ENCODE measurements at places on chromosomes 16 and 17. TPM values are rescaled to one million over a fixed set of nuclear protein-coding genes. Genes with fewer than 3 reads are reported as not detected.
A peak's percentile ranks its signal among the peaks of the same experiment; 100 is the strongest.

- DNase-seq: no peak
Measured at GRCh38 chr17:29825604-29826003, 104.4 kb downstream of the SSH2 start.

GRCh38 chr17:44235583-44235936, 16.1 kb upstream of the UBTF start:
- no peak for DNase-seq

GRCh38 chr17:62092784-62093183, 27.7 kb upstream of the MED13 start:
- no peak for DNase-seq

DNA sequence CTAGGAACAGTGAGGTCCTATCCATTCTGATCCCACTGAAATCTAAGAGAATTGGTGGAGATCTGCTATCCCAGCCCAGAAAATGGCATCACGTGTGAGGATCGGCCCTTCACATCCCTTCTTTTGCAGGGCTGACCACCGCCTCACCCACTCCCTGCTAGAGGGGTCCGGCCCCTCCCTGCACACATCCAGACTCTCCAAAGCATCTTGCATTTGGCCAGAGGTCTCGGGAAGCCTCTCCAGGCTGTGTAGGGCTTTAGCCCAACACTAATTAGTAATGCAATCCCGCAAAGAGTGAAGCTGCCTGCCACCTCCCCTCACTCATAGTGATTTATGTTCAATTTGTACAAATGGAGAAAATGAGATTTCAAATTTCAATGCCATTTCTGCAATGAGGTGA, 434.4 kb upstream of the ZFHX3 start:
- DNase-seq: no peak

DNA sequence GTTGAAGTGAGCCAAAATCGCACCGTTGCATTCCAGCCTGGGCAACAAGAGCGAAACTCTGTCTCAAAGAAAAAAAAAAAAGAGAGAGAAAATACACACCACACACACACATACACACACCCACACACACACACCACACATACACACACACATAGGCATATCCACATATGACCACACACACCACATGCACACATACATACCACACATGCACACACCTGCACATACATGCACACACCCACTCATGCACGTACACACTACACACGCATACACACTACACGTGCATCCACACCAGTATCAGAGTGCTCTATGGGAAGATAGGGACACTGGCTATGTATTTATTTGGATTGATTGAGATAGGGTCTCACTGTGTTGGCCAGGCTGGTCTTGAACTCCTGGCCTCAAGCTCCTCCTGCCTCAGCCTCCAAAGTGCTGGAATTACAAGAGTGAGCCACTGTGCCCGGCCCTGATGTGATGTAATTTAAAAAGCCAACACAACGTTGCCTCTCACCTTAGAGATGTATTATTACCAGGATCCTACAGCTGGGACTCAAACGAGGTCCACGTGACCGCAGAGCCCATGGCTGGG, 17.8 kb upstream of the GINS2 start:
- no peak for DNase-seq

GRCh38 chr16:88731699-88732098, 25.4 kb downstream of the CTU2 start:
- no peak for DNase-seq

- DNase-seq: no peak
Measured at GRCh38 chr16:11611871-11612664, 25.3 kb upstream of the LITAF start.

The AGRP gene
- total RNA-seq: not detected

The NETO2 gene
- total RNA-seq: 3.0 TPM

The CLEC10A gene
- not detected for total RNA-seq

DNA sequence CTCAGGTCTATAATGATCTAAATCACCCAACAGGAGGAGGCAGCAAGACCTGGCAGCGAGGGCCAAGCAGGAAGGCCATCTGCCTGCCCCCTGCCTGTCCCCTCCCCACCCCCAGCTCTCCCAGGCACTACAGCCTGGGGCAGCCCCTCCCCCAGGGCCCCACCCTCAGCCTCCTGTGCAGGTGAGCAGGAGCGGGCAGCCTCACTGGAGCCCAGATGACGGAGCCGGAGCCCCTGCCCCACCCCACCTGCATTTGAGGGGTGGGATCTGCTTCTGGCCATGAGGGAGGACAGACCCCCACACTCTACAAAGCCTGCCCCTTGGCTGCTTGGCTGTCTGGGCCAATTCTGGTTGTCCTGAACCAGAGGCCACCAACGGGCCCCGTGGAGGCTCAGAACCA, 12.4 kb upstream of the BAHCC1 start:
- no peak for DNase-seq

GRCh38 chr17:63381101-63381729, 64.9 kb downstream of the CYB561 start:
- DNase-seq: no peak

The SLC13A2 gene
- total RNA-seq: not detected

GRCh38 chr17:74779948-74780400, 3.8 kb upstream of the NAT9 start:
- peak; percentile 84 for DNase-seq

The ZDHHC7 gene
- total RNA-seq: 17.9 TPM

GRCh38 chr17:81095383-81095762, 60.4 kb downstream of the BAIAP2 start:
- peak; percentile 65 for DNase-seq

- DNase-seq: no peak
Measured at GRCh38 chr16:12587170-12587569, 216.5 kb downstream of the CPPED1 start.

DNA sequence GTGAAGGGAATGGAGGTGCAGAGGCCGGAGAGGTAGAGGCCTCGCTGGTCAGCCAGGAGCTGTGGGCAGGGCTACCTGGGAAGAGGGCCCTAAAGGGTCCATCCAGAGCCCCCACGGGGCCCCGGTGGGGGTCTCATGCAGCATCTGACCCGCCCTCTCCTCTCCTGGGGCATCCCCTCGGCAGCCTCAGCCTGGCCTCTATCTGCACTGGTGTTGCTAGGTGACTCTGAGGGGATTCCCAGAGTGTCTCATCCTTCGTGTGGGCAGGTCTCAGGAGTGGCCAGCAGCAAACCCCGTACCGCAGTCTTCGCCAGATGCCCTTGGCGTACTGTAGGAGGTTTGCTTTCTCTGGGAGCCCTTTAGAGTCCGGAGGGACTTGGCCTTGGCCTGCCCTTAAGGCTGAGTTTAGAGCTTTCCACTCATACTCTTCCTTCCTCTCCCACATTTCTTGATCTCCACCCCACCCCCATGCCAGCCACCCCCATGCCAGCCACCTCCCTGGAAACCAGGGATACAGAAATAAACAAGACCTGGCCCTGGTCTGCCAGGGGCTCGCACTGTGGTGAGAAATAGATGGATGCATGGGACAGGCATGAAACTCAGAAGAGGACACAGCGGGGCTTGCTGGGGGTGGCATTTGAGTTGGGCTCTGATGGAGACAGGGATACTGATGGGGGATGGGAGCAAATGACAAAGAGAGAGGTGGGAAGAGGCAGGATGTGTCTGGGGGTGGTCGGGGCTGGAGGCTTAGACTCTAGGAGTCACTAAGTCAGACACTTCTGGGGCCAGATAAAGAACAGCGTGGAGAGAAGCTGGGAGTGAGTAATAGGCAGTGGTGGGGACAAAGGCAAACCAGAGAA, 9.9 kb downstream of the SLC5A10 start:
- peak; percentile 47 for DNase-seq

DNA sequence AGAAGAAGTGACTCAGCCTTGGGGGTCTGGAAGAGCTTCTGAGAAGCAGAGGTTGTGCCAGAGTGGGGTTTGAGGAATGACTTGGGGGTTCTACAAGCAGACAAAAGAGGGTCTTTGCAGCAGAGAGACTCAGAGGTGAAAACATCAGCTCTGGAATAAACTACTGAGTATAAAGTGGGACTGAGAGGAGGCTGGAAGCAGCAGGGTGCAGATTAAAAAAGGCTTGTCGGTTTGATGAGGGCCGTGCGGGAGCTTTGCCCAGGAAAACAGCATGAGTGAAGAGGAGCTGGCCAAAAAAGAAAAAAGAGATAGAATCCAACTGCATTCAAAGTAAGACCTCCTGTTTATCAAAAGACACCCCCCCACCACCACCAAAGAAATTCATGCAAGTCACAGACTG, 13.1 kb upstream of the ACE start:
- no peak for DNase-seq

The ORAI3 gene
- total RNA-seq: 4.2 TPM

The CX3CL1 gene
- not detected for total RNA-seq

DNA sequence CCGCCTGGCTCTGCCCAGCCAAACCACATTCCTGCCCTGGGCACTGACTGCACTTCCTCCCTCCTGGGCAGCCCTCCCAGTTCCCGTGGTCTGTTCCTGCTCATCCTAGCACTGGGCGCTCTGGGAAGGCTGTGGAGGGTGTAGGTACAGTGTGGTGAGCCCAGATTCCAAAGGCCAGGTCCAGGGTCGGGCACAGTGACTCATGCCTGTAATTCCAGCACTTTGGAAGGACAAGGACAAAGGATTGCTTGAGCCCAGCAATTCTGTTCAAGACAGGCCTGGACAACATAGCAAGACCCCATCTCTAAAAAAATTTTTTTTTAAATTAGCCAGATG, 30.6 kb downstream of the C16orf74 start:
- DNase-seq: no peak

GRCh38 chr16:23040246-23040645, 109.0 kb downstream of the USP31 start:
- no peak for DNase-seq

DNA sequence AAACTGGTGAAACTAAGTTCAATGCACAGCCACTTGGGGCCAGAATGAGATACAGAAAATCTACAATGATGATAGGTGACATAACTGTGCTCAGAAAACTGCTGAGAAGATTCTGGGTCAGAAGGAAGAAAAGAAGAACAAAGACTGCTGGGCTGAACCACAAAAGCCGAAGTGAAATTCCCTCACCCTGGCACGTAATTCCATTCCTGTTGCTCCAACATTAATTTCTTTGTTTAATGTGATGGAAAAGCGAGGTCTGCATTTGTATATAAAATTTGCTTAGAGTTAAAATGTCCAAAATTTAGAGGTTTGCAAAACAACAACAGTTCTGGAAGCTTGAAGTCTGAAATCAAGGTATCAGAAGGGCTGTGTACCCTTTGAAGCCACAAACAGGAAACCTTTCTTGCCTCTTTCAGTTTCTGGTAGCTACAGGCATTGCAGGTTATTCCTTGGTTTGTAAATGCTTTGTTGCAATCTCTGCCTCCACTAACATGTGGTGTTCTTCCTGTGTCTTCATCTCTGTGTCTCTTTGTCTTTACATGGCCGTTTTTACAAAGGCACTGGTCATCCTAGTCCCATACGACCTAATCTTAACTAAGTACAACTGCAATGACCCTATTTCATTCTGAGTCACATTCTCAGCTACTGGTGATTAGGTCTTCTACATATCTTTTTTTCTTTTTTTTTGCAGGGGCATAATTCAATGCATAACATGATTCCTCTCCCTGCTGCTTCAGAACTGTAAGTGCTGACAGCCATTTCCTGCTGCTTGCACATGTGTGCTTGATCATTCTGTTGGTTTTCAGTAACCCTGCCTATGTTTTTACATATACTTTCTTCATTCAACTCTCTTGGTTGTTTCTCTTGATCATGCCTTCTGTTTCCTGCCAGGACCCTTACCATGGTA, 603.0 kb upstream of the CDH8 start:
- DNase-seq: no peak

DNA sequence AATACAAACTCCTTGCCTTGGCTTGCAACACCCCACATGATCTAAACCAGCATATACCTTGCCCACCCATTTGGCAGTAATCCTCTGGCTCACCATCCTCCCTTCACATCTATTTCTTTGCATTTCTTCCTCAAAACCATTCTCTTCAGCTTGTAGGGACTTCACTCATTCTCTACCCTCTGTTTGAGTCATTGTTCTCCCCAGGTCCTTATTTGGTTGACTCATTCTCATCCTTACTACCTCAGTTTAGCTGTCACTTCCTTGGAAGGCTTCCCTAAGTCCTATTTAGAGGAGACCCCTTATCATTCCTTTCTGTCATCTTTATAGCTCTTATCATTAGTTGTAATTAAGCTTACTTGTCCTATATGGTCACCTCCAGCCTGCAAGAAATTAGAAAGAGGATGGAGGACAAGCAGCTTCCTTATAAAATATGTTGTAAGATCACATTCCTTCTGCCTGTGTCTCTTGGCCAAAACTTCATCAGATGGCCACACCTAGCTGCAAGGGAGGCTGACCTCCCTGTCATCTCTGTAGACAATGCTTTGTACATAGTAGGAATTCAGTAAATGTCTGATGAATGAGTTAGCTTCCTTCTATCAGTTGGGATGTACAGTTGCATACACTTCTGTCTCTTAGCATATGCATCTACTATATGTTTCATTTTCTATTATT, 1.7 kb downstream of the TTC19 start:
- no peak for DNase-seq

GRCh38 chr16:67873435-67874370, 851 bp downstream of the EDC4 start:
- peak; percentile 42 for DNase-seq

Data from activated naive CD4-positive, alpha-beta T cell treated with anti-CD3 and anti-CD28 coated beads for 36 hours (primary cell).